ENCODE measurements at places on chromosomes 1 and 21.
A peak's percentile ranks its signal among the peaks of the same experiment; 100 is the strongest.

DNA sequence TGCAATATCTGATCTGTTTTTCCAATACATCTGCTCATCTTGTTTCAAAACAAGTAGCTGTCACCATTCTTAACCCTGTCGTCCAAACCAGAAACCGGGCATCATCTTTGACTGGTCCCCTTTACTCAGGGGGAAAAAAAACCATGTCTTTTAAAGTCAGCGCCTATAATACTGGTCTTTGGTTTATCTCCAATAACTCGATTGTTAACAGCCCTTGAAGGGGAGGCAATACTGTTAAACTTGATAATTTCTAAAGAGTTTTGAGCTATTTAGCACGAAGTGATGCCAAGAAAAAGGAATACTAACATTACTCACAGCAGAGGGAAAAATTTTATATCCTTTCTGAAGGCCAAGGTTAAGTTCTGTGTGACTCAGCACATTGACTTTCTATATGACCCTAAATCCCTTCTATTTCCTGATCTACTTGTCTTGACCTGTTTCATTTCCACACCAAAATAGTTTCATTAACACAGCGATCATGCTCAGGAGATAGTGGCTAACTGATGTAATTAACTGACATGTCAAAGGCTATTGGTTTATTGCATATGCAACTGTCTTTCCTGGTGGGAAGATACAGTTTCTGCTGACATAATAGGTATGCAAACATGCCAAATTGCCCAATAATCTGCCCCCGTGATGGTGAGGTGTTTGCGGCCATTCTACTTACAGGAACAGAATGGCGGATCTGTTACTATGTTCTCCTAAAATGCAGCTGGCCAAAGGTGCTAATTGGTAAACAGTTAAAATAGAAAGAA is 59.1 kb downstream of the NFIA start:
- DNase-seq, result no peak

GRCh38 chr1:105793536-105794146 is 1262.8 kb upstream of the PRMT6 start:
- peak; percentile 57 for DNase-seq

DNA sequence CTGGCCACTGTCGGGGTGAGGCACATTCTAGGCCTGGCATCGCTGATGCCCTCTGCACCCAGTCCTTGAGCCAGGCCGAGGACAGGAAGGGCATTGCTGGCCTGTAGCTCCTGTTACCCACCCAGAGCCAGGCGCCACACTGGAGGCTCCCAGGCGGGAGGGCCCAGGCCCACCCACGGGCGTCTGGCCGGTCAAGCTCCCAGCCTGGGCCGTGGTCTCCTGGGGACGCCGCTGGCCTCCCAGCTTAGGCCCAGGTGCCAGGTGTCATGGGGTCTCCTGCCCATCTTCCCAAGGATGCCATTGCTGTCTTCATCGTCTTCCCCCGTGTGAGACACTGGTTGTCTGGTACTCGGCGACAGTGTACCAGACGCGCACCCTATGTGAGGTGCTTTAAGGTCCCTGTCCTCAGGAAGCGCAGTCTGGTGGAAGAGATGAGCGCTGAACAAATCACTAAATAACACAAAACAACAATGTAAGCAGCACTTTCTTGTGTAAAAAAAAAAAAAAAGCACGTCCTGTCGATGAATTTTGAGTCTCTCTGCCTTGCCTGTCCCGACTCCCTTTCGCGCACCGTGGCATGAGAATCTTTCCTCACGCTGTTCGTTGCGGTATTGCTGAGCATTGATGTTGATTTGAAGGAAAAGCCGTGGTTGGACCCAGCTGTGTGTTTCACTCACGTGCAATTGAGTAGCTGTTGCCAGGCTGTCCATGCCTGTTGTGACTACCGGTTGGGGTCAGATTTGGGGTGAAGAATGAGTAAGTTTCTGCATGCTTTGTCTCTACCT is 27.0 kb upstream of the TRAPPC10 start:
- DNase-seq, result no peak

- no peak for DNase-seq
Measured at GRCh38 chr1:58836408-58836807, 52.6 kb upstream of the JUN start.

DNA sequence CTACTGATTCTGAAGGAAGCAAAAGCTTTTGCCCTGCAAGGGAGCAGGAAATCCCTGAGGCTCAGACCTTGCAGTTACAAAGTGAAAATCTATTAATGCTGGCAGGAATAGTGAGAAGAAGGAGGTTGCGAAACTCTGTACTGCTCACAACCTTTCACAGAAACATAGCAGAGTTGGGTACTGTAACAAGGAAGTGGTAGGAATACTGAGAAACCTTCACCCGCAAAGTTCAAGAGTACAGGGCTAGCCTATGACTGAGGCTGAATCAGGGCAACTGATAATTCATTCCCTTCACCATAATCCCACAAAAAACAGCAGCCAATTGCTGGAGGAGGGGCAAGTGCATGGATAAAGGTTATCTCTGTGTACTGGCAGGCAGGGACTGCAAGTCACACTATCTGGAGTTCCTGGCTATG is 23.9 kb upstream of the KCTD3 start:
- no peak for DNase-seq

DNA sequence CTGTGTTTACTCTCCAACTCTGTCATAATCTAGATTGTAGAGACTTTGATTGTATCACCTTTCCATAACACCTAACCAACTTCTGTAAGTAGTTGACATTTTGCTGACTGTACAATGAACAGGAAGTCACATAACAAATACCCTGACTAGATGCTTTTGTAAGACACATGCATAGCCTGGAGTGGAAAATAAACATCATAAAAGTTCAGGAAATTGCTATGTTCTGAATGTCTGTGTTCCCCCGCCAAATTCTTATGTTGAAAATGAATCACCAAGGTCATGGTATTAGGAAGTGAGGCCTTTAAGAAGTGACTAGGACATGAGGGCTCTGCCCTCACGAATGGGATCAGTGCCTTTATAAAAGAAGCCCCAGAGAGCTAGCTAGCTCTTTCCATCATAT is 40.4 kb upstream of the ZSWIM5 start:
- DNase-seq, result no peak

DNA sequence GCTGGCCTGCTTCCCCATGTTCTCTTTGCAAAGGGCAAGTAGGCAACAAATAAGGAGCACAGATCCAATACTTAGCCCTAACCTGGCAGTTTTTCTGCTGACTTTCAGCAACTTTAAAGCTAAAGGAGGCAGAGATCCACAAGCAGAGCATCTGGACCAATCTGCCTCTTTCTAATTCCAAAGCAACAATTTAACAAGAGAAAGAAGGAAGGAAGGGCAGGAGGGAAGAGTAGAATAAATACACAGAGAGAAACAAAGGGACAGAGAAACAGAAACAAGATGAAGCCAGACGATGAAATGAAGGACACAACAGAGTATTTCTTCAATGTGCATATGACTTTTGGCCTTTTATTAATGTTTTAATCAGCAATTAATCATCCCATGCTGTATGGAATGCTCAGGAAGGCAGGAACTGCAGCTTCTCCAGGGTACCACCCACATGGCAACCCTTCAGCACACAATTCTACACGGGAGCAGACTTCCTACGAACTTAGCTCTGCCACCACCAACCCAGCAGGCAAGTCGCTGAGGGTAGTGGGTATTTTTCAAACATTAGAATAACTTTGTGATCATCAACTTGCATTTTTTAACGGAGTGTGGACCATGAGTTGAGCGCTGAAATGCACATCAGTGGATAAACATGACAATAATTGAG is 15.3 kb downstream of the CLCC1 start:
- DNase-seq, result no peak

DNA sequence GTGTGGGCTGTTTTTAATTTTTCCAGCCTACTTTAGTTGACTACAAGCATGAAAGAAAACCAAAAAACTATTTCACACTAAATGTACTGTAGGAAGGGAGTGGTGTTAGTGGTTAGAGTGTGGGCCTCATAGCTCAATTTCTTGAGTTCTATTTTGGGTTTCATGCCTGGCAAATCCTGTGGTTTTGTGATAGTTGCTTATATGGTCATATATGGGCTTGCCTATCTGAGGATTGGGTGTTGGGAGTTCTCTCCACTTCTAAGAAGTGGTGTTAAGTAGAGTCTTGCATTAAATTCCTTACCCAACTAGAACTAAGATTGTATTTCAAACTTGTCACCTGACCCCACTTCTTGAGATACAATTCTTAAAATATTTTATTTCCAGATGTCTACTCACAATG is 37.8 kb upstream of the COL11A1 start:
- DNase-seq, result no peak

DNA sequence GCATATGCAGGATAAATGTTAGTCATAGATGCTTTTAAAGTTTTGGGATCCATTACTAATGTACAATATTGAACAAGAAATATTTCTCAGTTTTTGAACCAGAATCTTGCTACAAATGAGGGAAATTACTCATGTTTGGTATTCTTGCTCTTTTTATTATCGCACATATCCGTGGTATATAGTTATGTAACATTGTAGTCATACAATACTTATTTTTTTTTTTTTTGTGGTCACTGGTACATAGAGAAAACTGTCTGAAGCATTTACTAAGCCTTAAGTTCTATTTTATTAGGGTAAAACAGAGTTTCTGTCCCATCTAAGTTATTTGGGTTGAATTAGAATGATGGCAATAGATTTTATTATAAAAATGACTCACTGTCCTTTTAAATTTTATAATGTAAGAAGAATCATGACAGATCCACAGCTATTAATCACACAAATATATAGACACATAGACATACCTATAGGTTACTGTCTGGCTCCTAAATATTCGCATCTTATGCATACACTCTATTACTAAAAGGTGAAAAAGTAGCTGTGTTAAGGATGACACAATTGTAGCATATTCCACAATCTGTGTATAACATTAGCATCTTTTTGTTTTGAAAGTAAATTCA is 18.0 kb upstream of the PRKAA2 start:
- no peak for DNase-seq

GRCh38 chr1:181364801-181365200 is 118.5 kb upstream of the CACNA1E start:
- no peak for DNase-seq

- no peak for DNase-seq
Measured at GRCh38 chr1:164868990-164869389, 310.0 kb downstream of the PBX1 start.

Measured in HEK293T (cell line).